Brain microvascular endothelial cell (primary cell): ENCODE measurements at places on chromosomes 4 and X.

DNA sequence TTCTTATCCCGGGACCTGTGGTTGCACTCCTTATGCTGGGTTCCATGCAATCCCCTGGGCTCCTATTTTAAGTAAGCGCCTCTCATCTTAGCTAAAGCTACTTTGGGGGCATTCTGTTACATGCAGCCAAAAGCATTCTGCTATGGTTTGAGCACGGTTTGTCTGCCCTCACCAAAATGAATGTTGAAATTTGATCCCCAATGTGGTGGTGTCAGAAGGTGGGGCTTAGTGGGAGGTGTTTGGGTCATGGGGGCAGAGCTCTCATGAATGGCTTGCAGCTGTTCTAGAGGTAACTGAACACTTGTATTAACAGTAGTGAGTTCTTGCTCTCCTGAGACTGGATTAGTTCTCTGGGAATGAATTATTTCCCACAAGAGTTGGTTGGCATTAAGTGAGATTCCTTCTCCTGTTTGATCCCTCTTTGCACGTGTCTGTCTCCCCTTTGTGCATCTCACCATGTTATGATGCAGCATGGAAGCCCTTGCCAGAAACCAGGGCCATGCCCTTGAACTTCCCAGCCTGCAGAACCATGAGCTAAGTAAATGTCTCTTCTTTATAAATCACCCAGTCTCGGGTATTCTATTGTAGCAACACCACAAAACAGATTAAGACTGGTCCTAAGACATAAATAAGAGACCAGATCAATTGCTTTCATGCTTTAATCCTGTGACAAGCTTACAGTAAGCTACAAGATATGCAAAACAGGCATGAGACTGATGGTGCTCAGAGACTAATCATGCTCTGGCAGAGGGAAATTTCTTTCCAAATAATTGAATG lies 141.8 kb downstream of the TSPAN5 start:
- DNase-seq: peak; percentile 33

DNA sequence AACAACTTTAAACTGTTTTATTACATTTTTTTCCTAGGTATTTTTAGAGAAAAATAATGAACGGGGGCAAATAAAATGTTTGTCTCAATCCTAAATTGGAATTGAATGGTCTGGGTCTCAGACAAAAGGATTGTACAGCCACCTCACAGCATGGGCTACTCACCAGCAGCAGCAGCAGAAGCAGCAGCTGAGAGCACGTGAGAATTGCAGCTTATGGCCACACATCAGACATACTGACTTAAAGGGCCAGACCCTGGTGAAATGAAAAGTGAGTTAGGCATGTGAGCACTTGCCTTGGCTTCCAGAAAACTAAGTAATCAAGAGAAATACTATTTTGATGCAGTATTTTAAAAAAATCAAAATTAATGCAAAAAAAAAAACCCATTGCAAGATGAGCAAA lies 56.6 kb downstream of the AASDH start:
- DNase-seq: peak; percentile 38

DNA sequence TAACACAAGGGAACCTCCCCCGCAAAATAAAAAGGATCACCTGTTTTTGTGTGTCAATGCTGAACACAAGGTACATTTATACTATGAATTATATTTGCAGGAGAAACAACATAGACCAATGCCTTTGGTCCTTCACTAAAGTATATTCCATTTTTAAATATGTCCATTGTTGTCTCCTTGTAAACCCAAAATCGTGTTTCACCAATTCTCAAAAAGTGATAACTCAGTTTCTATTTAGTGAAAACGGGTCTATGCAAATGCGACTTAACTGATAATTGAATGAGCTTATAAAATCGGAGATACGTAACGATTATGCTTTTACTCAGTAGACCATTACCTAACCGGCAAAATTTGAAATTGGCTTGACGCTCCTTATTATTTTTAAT lies 2.1 kb downstream of the BRWD3 start:
- no peak for DNase-seq

GRCh38 chrX:31139961-31140360 lies 68.1 kb upstream of the FTHL17 start:
- no peak for DNase-seq

DNA sequence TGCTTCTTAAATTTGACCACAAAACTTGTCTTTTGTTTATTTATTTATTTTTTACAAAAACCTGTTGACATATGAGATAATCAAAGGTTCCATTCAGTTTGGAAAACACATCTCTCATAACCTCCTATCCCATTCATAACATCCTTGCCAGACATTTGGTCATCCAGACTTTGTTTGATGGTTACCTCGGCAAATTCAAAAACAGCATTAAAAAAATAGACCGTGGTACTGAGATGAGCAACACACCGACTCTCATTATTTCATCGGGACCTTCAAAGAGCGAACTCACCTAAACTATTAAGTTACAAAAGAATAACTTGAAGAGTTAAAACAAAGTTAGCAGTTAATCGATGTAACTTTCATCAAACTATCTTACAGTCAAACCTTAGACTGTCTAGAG lies 85.8 kb upstream of the RPS6KA3 start:
- DNase-seq: no peak

DNA sequence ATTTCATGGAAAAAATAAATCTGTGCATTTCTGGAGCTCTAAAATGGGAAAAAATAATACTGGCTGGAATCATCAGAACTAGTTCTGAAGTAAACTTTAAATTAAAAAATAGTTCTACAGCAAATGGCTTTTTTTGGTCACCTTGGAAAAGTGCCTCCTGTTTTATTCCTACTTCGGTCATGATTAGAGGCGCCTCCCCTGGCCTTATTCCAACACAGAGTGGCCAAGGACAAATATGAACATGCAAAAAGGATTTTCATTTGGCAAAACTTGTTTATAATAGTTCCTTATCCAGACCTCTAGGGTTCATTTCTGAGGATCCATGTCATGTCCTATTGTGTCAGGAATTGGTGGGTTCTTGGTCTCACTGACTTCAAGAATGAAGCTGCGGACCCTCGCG lies 11.1 kb upstream of the KLF8 start:
- no peak for DNase-seq

GRCh38 chr4:165793236-165793635 lies 79.8 kb upstream of the TLL1 start:
- no peak for DNase-seq

DNA sequence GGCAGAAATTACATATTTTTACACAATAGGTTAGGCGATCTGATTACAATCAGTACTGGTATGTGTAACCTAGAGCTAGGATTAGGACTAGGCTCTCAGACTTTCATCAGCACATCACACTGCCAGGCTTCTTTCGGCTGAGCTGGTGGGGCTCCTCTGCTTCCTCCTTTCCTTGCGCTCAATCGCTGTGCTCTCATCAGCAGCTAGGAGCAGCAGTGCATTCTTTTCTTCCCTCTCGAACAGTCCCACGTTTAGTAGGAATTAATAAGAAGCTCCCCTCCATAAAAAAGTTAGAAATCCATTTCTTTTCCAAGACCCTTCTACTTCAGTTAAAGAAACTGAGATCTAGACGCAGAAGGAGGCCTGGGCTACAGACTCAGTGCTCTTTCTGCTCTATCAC lies 350.4 kb downstream of the SPRY1 start:
- peak; percentile 56 for DNase-seq
